Dermis microvascular lymphatic vessel endothelial cell (primary cell): ENCODE measurements at places on chromosomes 13 and 19. TPM values are rescaled to one million over a fixed set of nuclear protein-coding genes. Genes with fewer than 3 reads are reported as not detected.

Gene AMER2
- not detected in 2 replicates for total RNA-seq

- DNase-seq, result no peak
Observed at GRCh38 chr19:5645409-5645808, 22.5 kb downstream of the SAFB start.

DNA sequence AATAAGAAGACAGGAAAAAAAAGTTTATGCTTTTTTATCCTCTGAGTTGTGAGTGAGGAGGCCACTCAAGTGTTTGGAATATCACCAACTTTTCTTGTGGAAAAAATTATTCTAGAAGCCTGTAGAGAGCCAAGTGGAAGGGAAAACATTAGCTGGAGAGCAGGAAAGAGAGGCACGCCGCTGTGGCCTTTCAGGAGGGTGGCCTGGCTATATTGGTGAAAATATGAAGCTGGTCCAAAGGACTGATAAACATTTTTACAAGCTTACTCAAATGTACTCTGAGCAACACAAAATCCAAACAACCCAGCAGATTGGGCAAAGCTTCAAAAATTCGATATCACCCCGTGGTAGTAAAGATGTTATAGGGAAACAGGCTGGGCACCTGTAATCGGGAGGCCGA, 2.3 kb upstream of the EIF3G start:
- peak; percentile 49 for DNase-seq

Gene ADAMTSL5
- not detected in 2 replicates for total RNA-seq
